Amniotic epithelial cell (primary cell): ENCODE measurements at places on chromosomes 4 and X.

DNA sequence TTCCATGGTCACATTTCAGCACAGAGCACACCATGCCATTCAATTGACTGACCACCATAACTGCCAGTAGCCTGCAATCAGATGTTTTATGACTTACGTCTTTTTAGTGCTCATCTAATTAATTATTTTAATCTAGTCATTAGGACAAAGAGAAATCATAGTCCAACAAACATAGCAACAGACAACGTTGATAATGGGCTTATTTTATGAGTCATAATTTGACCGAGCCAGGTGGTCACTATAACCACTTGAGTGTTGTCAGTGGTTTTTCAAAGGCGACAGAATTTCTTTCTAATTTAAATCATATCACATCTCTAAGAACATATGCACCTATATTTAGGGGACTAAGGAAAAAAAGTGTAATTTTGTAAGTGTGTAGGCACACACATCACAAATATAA is 1.9 kb downstream of the SEC24D start:
- peak; percentile 34 for DNase-seq

GRCh38 chrX:20451929-20452328 is 185.2 kb upstream of the RPS6KA3 start:
- DNase-seq, result no peak

DNA sequence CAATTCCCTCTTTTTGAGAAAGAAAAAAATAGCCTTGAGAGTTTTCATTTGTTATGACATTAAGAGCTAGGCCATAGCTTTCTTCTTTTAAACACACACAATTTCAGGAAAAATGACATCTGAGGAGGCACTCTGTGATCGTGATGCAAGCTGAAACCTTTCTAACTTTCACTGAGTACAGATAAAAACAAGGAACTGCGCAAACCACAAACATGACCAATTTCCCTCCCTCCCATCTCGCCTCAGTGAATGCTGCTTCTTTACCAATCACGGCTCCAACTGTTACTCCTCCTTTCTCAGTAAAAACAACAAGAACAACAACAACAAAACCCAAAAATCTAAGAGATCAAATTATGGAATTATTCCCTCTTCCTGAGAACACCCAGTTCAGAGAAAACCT is 626.8 kb downstream of the TLL1 start:
- DNase-seq, result no peak

DNA sequence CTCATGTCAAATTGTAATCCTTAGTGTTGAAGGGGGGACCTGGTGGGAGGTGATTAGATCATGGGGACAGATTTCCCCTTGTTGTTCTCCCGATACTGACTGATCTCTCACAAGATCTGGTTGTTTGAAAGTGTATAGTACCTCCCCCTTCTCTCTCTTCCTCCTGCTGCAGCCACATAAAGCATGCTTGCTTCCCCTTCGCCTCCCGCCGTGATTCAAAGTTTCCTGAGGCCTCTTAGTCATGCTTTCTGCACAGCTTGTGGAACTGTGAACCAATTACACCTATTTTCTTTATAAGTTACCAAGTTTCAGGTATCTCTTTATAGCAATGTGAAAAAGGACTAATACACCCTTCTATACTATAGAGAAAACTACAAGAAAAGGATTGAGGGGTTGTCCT is 1170.5 kb upstream of the AGA start:
- DNase-seq, result no peak

DNA sequence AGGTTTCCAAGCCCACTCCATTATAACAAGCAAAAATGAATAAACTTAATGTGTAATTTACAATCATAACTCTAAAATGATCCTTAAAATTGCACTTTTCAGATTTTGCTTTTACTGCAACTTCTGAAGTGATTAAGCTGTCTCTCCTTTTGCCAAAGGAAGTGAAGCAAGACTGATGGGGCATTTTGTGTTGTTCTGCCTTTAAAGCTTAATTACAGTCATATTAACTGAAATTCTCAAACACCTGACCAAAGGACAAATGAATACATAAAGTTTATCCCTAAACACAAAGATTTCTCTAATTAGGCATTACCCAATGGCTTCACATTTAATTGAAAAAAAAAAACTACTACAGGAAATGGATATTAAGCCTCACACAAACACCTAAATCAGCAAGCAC is 101.8 kb downstream of the ATP11C start:
- DNase-seq, result no peak

GRCh38 chr4:57117491-57117890 is 7.3 kb upstream of the IGFBP7 start:
- no peak for DNase-seq

- no peak for DNase-seq
These were observed 6.7 kb upstream of the ZNF41 start for GRCh38 chrX:47489507-47490275.

DNA sequence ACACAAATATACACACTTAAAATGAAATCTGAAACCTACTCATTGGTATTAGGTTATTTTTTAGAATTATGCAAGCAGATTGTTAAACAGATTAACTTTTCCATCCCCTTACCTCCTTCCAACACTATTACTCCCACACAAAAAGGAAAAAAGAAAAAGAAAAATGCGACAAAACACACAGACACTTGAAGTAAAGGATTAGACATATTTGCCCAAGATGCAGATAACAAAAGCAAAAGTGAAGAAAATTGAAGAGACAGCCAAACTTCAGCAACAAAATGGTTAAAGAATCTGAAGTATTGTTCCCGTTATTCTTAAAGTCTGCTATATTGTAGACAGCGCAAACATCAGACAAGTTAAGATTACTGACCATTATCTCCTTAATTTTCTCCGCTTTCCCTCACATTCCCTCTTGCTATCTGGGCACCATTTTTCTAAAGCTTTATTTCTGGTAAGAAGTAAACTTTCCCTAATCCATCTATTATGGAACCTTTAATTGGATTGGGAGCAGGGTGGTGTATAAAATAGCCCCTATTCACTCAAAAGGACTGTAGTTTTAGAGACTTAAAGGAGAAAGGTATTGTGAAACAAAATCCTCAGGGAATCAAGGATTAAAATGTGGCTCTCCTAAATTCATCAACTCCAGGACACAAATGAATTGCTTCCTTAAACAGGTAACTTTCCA is 34.7 kb upstream of the MAB21L2 start:
- DNase-seq, result no peak

- DNase-seq, result no peak
These were observed 39.9 kb upstream of the GLRA2 start for GRCh38 chrX:14489437-14489836.
